COR-L47 (cell line): ENCODE measurements at places on chromosomes 5 and 9.

DNA sequence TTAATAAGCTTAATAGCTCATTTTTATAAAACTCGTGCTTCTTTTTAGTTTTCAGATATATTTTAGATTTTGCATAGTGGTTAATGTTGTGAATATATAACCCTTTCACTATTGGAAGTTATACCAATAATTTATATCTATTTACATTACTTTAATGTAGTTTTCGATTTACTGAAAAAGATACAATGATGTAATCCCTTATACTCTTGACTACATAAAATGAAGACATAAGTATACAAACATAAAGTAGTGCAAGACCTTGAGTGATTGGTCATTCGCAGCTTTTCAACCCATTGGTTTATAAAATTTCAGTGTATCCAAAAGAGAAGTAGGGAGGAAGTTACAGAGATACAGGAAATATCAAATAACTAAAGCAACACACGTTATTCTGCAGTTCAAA lies 84.3 kb upstream of the GRHPR start:
- no peak for DNase-seq

- DNase-seq: no peak
Observed at GRCh38 chr9:120730654-120731514, 16.6 kb upstream of the MEGF9 start.

GRCh38 chr9:124507880-124508423 lies 753 bp upstream of the NR5A1 start:
- no peak for DNase-seq

DNA sequence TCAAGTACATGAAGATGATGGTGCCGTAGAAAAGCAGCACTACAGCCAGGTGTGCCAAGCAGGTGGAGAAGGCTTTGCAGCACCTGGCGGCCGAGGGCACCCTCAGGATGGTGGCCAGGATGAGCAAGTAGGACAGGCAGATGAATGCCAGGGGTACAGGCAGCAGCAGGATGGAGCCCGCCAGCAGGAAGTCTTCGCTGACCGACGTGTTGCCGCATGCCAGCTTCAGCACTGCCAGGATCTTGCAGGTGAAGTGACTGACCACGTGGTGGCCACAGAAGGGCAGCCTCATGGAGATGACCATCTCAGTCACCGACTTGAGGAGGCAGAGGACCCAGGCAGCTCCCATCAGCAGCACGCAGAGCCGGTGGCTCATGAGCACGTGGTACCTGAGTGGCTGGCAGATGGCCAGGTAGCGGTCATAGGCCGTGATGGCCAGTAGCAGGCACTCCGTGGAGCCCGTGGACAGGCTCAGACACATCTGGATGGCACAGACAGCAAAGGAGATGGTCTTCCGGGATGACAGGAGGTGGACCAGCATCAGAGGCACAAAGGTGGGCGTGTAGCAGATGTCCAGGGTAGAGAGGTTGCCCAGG lies 482 bp downstream of the OR13J1 start:
- no peak for DNase-seq

DNA sequence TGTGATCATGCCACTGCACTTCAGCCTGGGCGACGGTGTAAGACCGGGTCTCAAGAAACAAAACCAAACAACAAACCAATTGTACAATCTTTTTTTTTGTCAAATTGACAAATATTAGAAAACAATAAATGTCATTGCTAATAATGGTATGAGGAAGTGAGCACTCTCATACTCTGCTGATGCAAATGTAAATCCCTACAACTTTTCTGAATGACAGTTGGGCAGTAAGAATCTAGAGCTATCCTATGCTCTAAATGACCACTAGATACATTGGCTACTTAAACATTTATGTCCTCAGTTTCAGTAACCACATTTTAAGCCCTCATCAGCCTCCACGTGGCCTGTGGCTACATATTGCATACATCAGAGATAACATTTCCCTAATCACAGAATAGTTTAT lies 256.2 kb downstream of the FER start:
- no peak for DNase-seq

GRCh38 chr5:35771839-35772238 lies 84.9 kb upstream of the IL7R start:
- no peak for DNase-seq

GRCh38 chr9:127720031-127720864 lies 4.4 kb downstream of the TTC16 start:
- no peak for DNase-seq

DNA sequence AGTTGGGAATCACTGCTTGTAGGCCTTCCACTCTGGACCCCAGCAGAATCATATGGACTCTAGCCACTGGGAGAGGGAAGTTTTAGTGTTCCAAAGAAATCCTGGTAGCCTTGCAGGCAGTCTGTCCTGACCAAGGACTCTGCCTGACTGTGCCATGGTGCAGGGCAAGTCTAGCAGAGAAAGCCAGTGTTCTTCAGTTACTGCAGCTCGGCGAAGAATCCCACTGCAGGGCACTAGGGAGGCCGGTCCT lies 20.3 kb upstream of the MATR3 start:
- no peak for DNase-seq
